IPS DF 19.7 (cell line): ENCODE measurements at places on chromosomes 5 and 9.

GRCh38 chr9:105281272-105281671, 36.8 kb downstream of the SLC44A1 start:
- no peak for DNase-seq

DNA sequence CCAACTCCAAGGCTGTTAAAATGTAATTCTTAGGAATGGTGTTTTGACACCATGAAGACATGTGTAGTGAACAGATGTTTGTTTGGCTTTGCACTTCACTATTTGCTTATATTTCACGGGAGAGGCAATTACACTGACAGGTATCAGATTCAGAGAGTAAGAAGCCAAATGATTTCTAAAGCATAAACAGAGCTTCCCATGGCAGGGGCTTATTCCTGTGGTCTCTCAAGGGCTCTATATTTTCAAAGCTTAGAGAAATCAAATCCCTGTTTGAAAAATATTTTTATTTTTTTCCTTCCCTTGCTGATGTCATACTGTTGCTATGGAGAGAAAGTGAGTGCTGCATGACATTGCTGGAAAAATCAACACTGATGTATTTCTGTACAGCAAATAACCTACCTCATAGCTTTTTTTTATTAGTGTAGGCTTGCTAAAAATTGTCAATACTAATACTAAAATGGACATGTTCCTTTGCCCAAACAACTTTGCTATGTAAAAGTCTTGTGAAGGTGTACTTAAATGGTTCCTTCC, 161.4 kb downstream of the GIN1 start:
- no peak for DNase-seq

GRCh38 chr9:104900871-104901270, 27.1 kb downstream of the ABCA1 start:
- DNase-seq = no peak

DNA sequence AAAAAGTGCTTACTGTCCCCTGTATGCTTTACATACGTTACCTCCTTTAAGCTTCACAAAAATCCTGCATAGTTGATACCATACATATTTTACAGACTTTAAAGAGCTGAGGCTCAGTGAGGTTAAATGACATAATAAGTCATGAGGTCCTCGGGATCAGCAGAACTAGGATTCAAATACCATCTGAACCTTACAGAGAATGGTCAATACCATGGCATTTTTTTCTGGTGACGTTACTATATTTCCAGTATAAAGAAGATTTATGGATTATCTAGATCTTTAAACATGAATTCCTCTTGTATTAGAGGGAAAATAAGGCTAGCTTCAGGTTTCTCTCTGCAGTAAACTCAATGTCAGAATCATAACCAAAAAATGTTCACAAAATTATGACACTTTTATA, 153.7 kb upstream of the GPR151 start:
- DNase-seq = no peak

GRCh38 chr5:98499892-98500291, 273.6 kb upstream of the RGMB start:
- no peak for DNase-seq

- no peak for DNase-seq
These were observed 4.8 kb upstream of the DIAPH1 start for GRCh38 chr5:141623611-141624010.

GRCh38 chr9:27460226-27461023, 63.7 kb upstream of the IFNK start:
- DNase-seq = no peak
